Cortex of kidney (tissue), 1 donor: ENCODE measurements at places on chromosomes 2 and 18.

DNA sequence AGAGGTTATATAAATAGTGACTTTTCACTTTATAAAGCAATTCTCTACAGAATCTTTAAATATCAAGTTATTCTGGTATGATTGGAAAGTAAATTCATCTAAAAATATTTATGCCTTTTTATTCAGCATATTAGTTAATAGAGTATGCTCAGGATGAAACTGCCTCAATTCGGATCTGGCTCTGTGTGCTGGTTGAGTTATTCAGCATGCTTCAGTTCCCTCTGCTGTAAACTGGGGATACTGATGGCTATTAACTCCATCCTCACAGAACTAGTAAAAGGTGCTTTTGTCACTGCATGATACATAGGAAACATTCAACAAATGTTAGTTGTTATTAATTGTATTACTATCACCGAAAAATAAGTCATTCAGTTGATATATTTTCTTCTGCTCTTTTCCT lies 250.3 kb downstream of the NRXN1 start:
- DNase-seq, result no peak

DNA sequence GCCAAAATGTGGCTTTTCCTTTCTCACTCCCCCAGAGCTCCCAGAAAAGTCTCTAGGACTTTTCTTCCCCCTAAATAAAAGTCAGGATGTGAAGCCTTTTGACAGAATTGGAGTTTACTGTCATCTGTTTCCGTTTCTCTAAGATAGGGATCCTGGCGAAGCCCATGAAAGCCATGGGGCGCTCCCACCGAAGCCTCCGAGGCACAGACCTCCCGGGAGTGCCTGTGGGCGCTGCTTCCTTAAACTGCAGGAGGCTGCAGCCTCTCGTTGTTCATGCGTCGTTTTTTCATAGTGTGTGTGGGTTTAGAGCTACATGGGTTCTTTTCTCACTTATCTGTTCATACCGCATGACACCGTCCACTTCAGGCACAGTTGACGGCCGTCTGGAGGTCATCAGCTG lies 56.8 kb downstream of the ASAP2 start:
- DNase-seq, result no peak

DNA sequence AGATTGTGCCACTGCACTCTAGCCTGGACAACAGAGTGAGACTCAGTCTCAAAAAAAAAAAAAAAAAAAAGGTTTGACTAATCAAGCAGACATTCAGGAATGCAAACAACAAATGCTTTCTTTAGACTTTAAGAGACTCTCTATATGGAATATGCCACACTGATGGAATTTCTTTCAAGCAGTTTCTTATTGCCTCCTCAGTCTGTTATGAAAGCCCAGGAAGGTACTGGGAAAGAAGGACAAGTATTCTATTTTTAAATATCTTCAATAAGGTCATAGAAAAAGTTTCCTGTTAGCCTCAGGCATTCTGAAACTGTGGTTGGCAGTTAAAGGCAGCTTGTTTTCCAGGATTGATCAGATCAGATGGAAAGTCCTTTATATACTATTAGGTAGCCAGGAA lies 241.6 kb downstream of the PIK3C3 start:
- DNase-seq, result no peak

- no peak for DNase-seq
Measured at GRCh38 chr2:167424221-167424620, 535.9 kb downstream of the XIRP2 start.

- no peak for DNase-seq
Measured at GRCh38 chr2:239299218-239299939, 101.4 kb downstream of the HDAC4 start.

DNA sequence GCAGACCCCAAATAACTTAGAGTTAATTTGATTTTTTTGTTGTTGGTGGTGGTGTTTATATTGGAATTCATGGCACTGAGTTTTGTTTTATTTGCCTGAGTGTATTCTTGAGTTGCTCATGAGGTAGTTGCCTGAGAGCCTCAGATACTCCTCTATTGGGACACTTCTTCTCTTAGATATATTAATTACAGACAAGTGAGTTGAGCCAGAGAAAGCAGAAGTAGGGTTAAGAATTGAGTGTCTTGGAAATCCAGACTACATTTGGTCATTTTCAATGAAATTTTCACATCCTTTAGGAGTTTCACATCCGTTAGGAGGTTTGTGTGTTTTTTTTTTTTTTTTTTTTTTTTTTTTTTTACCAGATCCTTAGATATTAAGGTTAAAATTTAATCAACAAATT lies 29.0 kb downstream of the FMNL2 start:
- no peak for DNase-seq

- no peak for DNase-seq
Measured at GRCh38 chr18:46321955-46322354, 217.8 kb downstream of the HAUS1 start.

DNA sequence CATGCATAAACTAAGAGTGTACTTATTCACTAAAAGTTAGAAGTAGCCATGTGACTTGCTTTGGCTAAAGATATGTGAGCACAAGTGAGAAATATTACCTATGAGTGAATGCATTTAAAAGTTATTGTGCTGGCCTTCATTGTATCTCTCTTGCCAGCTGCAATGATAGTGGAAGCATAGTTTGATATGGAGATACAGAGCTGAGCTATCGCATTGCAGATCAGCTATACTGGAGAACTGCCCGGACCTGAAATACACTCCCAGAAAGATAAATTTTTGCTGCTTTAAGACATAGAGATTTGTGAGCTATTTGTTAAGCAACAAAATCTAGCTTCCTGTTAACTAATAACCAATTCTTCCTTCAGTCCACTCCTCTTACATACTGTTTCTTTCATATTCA lies 571.1 kb downstream of the CPS1 start:
- no peak for DNase-seq

DNA sequence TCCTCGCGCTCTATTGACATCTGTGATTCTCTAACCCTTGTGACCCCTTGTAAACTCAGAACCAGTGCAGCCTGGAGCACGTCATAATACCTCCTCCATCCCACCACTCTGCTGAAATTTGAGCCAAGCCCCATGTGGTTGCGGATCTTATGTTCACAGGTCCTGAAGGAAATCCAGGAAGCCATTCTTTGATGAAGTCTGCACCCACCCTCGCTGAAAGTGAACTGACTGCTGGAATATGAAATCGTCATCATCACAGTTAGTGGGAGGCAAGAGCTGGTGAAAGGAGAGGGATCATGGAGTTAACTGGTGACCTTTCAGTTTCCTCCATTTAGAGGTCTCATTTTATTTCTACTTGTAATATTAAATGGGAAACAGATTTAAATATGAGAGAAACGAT lies 21.6 kb downstream of the ZEB2 start:
- no peak for DNase-seq

GRCh38 chr2:226080334-226080733 lies 680.8 kb downstream of the NYAP2 start:
- no peak for DNase-seq

DNA sequence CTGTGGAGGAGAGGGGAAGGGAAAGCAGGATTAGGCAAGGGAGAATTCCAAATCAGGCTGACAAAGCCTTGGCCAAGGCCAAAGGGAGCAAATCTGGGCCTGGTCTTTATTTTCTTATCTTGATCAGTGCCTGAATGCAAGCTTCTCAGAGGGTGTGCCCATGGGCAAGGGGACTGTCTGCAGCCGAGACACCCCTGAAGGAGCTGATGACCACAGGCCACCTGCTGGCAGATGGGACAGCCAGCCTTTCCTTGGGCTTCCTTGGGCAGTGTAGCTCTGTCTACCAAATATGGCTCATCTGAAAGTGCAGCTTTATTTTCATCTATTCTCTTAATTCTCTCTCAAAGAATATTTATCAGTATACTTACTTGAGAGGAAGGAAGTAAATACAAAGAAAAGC lies 117.0 kb downstream of the PKP4 start:
- DNase-seq, result no peak

DNA sequence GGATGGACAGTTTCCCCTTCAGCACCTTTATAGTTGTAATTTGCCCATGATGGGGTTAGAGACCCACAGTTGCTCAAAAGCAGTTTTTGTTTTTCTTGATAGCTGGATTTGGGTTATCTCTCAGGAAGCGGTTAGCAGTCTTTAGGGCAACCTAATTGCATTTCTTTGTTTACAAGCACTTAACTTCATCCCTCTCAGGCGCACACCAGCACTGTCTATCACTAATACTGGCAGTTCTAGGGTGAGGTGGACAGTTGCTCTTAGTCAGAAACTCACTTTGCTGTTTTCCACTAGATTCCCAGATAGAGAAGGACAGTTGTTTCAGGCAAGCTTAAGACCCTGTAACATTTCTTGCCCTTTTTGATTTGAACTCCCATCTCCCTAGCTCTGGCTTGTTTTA lies 146.0 kb downstream of the AGAP1 start:
- no peak for DNase-seq

DNA sequence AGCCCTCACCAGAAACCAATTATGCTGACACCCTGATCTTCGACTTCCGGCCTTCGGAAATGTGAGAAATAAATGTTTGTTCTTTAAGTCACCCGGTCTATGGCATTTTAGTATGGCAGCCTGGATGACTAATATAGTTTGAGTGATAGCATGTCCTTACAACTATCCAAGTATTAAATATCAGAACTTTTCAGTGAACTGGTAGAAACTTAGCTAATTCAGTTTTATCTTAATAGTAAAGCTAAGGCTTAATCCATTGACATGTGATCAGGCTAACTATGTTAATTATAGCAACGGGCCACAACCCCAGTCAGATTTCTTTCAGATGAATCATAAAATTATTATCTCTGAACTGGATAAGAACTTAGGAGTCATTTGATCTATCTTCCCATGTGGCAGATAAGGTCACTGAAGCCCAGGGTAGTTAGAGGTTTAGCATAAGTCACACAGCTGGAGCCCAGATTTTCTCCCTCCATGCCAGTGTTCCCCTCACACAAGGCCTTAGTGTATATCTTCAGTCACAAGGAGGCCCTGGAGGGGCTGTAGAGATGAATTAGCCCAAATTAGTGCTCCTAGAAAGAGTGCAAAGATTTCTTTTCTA lies 40.7 kb upstream of the UPP2 start:
- DNase-seq, result no peak

DNA sequence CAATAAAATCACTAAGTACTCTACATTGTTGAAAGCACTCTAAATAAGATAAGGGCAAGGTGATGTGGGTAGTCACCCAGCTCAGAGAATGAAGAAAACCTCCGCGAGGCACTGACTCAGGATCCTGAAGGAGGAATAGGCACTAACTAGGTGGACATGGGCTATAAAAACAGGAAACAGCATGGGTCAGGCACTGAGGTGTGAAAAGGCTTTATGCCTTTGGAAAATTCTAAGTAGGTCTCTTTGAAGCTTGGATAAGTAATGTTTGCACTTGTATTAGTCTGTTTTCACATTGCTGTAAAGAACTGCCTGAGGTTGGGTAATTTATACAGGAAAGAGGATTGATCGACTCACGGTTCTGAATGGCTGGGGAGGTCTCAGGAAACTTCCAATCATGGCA lies 161.6 kb downstream of the EPHA4 start:
- DNase-seq, result no peak

GRCh38 chr2:126798276-126799140 lies 100.2 kb upstream of the TEX51 start:
- no peak for DNase-seq

DNA sequence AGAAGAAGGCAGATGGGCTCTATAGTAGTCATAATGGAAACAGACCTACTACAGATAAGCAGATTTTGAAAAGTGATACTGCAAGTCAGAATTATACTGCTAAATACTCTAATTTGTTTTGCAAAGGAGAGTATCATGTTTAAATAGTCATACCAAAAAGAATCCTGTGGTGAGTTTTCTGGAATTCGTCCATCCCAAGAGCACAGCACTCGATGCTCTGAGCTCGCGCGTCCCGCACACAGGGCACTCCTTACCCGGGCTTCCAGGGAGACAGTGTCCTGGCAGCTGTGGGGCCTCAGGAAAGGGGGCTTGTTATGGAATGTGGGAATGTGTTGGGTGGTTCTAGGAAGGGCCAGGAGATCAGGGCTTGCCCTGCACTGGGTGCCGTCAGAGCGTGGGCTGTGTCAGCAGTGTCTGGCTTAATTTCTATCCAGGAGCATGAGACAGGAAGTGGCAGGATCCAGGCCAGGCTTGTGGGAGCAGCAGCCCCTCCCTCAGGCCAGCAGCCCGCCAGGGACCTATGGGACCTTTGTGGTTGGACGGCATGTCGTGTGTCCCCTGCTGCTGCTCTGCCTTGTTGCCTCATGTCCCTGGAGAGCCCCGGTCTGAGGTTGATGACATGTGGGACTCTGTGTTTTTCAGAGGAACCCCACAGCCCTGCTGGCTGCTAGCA lies 193.2 kb upstream of the TPO start:
- DNase-seq, result no peak

GRCh38 chr2:207960090-207960489 lies 65.2 kb downstream of the PLEKHM3 start:
- no peak for DNase-seq
